Calu3 (cell line): ENCODE measurements at places on chromosomes 5 and 9.

GRCh38 chr5:171805746-171806145 lies 20.1 kb downstream of the SMIM23 start:
- no peak for DNase-seq

- no peak for DNase-seq
These were observed 27.4 kb downstream of the IRX2 start for GRCh38 chr5:2724031-2724581.

DNA sequence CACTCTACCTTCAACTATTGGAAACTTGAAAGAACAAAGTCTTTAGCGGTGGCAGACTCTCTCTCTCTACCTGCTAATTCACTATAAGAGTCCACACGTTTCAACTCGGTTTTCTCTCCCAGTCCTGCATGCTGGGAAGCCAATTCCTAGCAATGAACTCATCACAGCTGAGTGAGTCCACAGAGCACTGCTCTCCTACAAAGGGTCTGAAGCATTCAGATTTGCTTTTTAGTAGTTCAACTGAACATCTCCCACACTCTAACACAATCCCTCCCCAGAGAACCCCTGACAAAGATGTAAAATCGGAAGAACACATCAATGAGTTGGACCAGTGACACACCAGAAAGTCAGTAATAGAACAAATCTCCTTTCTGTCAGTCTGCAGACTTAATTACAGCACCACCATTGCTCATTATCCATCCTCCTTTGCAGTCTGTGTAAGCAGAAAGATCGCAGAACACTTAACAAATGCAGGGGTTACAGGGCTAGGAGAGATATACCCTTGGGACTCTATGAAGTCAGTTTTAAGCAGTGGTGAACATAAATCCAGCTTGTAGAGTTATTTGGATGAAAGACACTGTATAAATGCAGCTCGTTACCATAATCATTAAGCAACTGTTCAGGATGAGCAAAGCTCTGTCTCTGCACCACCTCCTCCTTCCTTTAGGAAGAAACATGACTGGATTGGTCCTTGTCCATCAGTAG lies 353.4 kb upstream of the GRIA1 start:
- DNase-seq, result no peak

DNA sequence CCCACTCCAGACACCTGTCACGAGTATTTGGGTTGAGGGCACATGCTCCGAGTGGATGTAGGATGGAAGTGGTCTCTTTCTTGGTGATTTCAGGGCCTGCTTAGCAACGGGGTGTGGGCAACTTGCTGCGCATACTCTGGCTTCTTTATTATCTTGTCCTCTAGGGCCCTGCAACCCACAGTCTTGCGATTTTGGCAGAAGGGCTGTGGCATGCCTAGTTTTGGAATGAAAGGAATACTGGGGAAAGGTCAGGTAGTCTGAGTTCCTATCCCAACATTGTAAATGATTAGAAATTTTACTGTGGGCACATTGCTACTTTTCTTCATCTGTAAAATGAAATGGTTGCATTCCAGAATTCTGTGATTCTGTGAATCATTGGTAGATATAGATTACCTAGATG lies 74.3 kb downstream of the ACTBL2 start:
- DNase-seq, result no peak

- DNase-seq, result no peak
These were observed 261.9 kb upstream of the ZNF462 start for GRCh38 chr9:106600955-106601560.

DNA sequence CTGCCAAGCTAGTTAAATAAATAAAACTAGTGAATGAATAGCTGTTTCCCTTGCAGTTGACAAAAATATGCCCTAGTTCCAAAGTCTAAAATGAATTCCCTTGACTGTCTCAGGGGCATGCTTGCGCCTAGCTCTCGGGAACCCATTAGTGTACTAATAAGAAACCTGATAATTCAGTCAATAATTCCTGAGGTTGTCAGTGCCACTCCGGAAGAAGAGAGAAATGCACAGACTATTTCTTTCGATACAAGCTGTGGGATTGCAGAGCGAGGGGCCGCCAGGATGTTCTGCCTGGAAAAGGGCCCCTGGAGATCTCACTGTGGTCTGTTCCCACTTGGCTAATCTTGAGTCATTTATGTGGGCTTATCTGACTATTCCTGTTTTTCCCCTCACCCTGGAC lies 56.4 kb upstream of the LARP1 start:
- no peak for DNase-seq

GRCh38 chr5:115842089-115842935 lies 577 bp downstream of the AP3S1 start:
- peak; percentile 83 for DNase-seq

DNA sequence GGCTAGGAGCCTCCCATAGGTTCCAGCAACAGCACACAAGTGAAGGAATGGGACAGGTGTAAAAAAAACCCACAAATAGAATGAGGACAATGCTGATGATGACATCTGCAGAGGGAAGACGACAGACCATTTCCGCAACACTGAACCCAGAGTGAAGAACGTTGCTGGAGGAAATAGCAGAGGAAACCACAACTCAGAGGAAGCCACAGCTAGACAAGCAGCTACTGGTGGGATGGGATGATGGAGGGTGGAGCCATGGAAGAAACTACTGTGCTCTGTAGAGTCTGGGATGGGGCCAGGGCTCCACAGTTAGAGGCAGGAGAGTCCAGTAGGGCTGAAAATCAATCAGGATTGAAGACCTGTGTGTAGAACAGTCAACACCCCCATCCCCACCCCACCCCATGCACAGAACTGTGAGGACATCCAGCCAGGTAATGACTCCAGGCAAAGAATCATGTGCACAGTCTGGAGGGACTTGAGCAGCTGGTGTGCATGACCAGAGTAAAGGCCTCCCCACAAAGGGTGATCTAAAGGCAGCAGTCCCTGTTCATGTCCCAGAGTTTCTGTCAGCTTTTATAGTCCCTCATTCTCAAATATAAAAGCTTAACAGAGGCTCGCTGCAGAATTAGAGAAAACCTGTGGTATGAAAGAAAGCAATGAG lies 65.2 kb upstream of the SPIN1 start:
- DNase-seq, result no peak

DNA sequence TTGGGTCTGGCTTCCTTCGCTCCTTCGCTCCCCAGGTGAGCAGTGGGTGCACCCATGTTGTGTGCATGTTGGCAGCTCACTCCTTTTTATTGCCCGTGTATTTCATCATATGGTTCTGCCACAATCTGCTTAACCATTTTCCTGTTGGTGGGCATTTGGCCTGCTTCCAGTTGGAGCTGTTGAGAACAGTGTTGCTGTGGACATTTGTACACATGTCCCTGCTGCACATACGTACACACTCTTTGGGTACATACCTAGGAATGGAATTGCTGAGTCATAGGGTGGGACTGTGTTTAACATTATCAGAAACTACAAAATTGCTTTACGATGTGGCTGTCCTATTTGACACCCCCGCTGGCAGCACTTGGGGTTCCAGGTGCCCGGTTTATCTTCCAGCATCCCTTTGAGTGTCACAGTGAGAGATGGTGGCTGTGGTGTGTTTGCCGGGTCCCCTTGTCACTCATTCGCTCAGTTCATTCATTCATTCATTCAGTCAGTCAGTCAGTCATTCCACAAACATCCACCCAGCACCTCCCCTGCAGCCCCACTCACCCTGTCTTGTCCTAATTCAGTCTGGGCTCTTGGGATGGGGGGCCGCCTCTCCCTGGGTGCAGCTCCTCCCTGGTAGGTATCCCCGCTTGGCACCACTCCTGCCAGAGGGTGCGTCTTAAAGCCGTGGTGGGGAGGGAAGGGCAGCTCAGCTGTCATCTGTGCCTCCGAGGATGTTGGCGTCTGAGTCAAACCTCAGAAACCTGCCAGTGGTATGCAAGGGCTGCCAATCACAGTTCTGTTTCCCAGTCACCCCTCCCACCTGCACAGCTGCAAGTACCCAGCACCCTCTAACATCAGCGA lies 7.9 kb upstream of the FIBCD1 start:
- peak; percentile 33 for DNase-seq

- DNase-seq, result no peak
These were observed 25.0 kb downstream of the HMCN2 start for GRCh38 chr9:130290291-130291181.

DNA sequence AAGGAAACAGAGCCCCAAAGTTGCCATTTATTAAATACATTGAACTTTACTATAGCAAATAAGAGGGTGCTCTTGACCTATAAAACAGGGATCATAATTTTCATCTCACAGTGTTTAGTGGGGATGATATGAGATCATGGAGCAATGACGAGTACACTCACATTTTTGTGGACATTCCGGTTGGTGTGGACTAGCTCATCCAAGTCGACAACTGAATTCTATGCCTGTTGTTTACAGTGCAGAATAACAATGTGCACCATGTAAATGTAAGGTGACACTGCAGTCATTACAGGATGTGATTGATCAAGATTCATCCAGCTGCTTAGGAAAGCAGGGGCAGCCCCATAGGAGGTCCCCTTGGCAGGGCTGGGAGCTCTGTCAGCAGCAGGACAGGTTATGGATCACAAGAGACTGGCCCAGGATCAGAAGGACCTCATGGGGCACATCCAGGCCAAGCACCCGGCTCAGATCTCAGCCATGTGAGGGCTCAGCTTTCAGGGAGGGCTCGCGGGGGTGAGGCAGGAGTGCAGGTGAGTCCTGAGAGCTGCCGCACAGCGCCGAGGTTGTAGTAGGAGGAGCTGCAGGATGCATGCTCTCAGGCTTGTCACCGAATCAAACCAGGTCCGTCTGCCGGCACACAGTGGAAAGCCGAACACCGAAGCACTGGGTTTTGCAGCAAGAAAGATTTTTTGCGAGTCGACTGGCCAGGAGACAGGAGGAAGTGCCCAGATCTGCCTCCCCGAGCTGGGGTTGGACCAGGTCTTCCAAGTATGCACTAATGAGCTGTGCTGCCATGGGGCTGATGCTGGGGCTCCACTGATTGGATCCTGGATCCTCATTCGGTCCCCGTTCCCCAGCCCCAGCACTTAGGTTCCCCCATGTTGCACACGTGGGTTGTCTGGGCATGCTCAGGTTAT lies 28.2 kb downstream of the MRPL36 start:
- DNase-seq, result no peak

- DNase-seq, result no peak
These were observed 40.7 kb downstream of the HRH2 start for GRCh38 chr5:175698401-175699115.
